Endodermal cell (in vitro differentiated cells): ENCODE measurements at places on chromosomes 4 and X. TPM values are rescaled to one million over a fixed set of nuclear protein-coding genes. Genes with fewer than 3 reads are reported as not detected.

GCNA gene
- total RNA-seq = 2.2 and 2.3 TPM in 2 replicates

TNIP2 gene
- total RNA-seq = 33.1 and 33.5 TPM in 2 replicates

CLNK gene
- total RNA-seq = not detected in 3 replicates

ANK2 gene
- 54.4 to 72.6 TPM (median 70.0 TPM) in 3 replicates for total RNA-seq

NAT8L gene
- total RNA-seq = 4.6 and 5.0 TPM in 2 replicates

MAGEE2 gene
- not detected in 3 replicates for total RNA-seq

LAMTOR3 gene
- total RNA-seq = 33.0 and 35.3 TPM in 2 replicates

ARX gene
- total RNA-seq = 0.07 and 0.09 TPM in 2 replicates

TLL1 gene
- 0.18 to 0.56 TPM (median 0.27 TPM) in 3 replicates for total RNA-seq

CCDC120 gene
- 13.0 and 13.5 TPM in 2 replicates for total RNA-seq

SPACA5 gene
- total RNA-seq = not detected in 2 replicates

DNA sequence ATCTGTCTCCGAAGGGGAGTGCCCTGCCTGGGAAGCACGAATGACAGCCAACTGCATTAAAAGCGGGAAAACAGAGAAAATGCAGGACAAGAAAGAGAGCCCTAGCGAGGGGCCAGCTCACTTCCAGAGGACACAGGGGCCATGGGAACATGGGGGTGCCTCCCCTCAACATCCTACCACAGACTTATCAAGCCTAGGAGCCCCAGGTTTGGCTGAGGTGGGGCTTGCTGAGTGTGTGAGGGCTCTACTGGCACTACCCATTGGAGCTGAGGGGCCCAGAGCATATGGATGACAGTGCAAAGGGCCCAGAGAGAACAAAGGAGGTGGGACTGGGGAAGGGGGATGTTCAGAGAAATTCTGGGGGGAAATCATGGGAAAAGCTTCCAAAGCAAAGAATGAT lies 101.8 kb downstream of the PJA1 start:
- peak; percentile 17 for DNase-seq

DNA sequence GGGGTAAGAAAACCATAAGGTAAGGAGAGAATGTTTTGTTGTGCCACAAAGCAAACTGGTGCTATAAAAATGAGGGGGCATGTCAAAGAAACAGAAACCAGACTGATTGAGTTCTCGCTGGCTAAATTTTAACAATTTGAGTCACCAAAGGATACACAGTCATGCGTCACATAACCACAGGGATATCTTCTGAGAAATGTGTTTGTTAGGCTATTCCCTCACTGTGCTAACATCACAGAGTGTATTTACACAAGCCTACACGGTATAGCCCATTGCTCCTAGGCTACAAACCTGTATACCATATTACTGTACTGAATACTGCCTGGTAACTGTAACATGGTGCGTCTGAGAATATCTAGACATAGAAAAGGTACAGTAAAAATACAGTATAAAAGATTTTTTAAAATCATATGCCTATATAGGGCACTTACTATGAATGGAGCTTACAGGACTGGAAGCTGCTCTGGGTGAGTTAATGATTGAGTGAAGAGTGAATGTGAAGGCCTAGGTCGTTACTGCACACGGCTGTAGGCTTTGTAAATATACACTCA lies 50.1 kb downstream of the FBXW7 start:
- DNase-seq = no peak

DNA sequence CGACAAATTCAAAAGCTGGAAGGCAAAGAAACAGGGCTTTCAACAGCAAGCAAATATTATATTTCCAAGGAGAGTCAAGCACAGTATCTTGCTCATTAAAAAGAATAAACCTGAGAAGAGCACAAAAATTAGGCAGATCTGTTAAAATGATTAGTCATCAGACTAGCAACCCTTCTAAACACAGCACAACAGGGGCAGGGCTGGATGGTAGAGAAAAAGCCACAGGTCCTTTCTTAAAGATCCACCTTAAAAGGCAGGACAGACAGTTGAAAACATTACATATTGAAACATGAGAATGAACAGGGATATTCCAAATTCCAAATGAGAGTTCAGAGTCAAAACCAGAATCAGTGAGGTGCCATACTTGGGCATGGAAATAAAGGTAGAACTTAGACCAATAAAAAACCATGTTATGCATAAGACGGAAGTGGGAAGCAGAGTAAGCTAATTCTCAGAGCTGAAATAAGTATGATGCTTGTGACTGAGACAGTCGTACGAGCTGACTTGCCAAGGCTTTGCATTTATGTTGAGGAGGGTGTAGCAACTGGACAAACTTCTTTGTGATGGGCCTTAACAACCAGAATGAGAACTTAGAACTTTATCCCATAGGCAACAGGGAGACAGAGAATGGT lies 126.9 kb upstream of the FAM9B start:
- no peak for DNase-seq

- no peak for DNase-seq
Measured at GRCh38 chr4:70849291-70849690, 9.6 kb upstream of the GRSF1 start.

GRCh38 chr4:105934386-105934785 lies 39.1 kb downstream of the NPNT start:
- DNase-seq = no peak

GRCh38 chr4:121863799-121864198 lies 6.5 kb downstream of the BBS7 start:
- peak; percentile 60 for DNase-seq

- no peak for DNase-seq
Measured at GRCh38 chrX:41667631-41668030, 21.1 kb upstream of the GPR34 start.

DNA sequence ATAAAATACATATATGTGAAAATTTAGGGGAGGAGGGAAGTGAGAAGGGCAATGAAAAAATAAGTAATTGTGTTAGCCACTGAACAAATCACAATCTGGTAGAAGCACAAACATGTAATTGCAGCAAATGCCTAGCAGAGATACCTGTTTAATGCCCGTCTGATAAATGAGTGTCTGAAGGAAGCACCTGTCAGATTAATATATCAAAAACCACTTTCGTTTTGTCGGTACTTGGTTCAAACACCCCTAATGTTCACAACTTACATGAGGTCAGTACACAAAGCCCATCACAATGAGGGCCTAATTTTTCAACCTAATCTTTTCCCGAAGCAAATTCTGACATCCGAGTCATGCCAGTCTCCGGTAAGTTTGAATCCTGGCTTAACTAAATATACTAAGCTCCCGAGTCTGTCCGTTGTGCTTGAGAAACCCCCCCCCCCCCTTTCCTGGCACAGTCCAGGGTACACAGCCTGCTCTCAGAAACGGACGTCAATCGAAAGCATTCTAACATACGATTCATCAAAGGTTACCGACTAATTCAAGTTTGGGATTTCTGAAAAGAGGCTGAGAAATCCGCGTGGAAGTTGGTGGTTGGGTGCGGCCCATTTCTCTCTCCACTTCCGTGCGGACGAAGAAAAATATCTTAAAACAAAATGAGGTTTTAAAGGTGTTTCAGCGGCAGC lies 758 bp downstream of the SDAD1 start:
- no peak for DNase-seq

DNA sequence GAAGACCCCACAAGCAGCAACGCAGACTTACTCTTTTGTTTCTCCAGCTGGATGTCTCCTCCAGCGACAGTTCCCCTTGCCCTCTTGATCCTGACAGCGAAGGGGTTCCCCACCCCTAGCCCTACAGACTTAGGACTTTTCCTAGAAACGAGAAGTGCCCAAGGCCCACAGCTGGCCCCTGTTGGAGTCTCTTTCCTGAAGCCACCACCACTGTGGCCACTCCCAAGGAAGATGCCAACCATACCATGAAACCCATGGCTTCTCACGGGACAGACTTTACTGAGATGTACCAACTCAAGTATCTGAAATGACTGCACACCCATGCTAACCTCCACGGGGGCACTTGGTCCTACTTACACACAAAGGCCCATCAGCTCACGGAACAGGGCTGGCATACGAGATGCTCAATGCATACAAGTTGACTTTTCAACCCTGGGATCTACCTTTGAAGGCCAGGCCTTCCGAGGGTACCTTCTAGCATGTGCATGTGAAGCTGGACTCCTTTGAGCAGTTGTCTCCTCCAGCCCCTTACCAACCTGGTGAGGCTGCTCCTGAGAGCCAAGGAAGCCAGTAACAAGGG lies 924 bp upstream of the IRAK1 start:
- no peak for DNase-seq

GRCh38 chr4:76377911-76378310 lies 43.0 kb downstream of the CCDC158 start:
- peak; percentile 76 for DNase-seq

DNA sequence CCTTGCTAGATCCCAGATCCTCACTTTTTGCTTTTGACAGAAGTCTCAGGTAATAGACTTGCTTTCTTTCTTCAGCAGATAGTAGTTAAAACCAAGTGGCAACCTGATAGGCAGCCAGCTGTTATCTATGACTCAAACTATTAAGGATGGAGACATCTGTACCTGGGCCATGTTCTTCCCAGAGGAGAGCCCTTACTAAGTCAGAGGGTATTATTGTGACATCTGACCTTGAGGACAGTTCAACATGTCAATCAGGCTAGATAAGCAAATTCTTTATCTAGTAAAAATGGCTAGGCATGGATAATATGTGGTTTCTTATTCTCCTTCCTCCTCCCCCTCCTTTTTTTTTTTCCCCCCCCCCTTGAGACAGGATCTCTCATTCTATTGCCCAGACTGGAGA lies 39.2 kb downstream of the TRIM2 start:
- no peak for DNase-seq

- DNase-seq = no peak
Measured at GRCh38 chr4:65831828-65832227, 161.5 kb upstream of the EPHA5 start.

DNA sequence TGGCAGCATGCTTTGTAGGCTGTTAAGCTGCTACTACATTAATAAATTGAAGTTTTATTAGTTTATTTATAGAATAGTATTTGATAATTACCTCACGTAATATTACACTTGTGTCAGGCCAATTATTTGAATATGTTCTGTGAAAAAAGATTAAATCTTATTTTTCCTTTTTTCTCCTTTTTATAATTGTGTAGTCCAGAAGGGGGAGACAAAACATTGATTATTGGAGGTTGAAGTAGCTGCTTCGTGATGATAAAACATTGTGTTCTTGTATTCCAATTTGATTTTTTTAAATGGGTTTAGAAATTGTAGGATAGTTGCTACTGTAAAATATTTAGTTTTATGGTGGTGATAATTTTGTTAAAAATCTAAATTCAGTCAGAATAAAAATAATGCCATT lies 85.7 kb downstream of the DIAPH2 start:
- DNase-seq = no peak

DNA sequence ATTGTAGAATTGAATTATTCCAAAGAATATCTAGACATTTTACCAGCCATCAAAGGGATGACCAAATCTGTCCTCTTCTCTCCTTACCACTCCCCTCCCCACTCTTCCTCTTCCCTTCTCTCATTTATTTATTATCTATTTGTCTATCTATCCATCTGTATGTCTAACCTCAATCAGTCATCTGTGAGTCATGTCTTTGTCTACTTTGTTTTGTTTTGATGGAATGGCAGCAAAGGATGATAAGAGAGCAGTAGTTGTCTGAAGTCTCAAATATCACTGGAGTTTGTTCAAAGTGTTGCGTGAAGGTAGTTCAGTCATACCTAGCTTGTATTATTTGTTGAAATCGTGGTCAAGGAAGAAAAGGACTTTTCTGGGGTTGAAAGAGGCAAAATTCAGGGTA lies 34.7 kb upstream of the PGRMC2 start:
- no peak for DNase-seq

GRCh38 chrX:55638933-55639332 lies 15.7 kb downstream of the FOXR2 start:
- DNase-seq = no peak

DNA sequence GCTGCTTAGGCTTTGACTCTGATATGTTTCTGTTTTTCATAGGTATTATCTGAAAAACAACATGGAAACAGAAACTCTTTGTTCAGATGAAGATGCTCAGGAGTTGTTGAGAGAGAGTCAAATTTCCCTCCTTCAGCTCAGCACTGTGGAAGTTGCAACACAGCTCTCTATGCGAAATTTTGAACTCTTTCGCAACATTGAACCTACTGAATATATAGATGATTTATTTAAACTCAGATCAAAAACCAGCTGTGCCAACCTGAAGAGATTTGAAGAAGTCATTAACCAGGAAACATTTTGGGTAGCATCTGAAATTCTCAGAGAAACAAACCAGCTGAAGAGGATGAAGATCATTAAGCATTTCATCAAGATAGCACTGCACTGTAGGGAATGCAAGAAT lies 238.6 kb downstream of the RAPGEF2 start:
- DNase-seq = no peak
